ENCODE measurements at places on chromosomes 16 and 17. TPM values are rescaled to one million over a fixed set of nuclear protein-coding genes. Genes with fewer than 3 reads are reported as not detected.
A peak's percentile ranks its signal among the peaks of the same experiment; 100 is the strongest.

- H3K27ac ChIP-seq, result no peak within 1 kb of the TSS
- peaks cover 11% of the 10 kb centered on the region for H3K4me1 ChIP-seq
- no peak within 1 kb of the TSS for H3K4me3 ChIP-seq
- H3K27me3 ChIP-seq, result peaks cover 27% of the 10 kb centered on the region
- H3K36me3 ChIP-seq, result peaks cover 4% of the 10 kb centered on the region
Measured at GRCh38 chr16:88638323-88639230, at the start of gene IL17C. IL17C (plus strand) TSS chr16:88638572; CDS start chr16:88638642, 70 bp downstream.

The EPX gene
- not detected for total RNA-seq

DNA sequence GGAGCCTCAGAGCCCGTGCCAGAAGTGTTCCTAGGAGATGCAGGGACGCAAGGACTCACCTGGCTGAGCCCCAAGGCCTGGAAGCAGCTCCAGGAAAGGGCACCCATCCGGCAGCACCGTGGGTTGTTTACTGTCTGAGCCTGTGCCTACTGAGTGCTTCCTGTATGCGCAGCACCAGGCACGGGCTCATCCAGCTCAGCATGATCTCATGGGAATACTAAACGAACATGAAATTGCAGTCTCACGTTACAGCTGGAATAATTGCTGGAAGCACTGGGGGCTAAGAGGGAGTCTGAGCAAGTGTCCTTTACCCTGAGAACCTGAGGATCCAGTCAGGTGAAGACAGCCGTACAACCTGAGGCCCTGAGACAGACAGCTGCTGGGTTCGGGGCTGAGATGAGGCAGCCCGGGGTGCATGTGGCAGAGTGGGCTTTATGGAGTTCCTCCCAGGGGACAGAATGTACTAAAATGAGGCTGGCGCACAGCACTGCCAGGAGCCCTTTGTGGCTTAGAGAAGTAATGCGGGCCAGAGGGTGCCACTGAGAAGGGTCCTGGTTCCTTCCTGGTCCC is 5.4 kb downstream of the CTRL start:
- H3K36me3 ChIP-seq, result peaks cover 29% of the 10 kb centered on the region
- no peak overlapping the region for H3K4me3 ChIP-seq
- H3K27me3 ChIP-seq, result no peaks in the 10 kb centered on the region
- DNase-seq, result peak; percentile 30
- H3K4me1 ChIP-seq, result no peaks in the 10 kb centered on the region

The LHX1 gene
- total RNA-seq, result not detected

DNA sequence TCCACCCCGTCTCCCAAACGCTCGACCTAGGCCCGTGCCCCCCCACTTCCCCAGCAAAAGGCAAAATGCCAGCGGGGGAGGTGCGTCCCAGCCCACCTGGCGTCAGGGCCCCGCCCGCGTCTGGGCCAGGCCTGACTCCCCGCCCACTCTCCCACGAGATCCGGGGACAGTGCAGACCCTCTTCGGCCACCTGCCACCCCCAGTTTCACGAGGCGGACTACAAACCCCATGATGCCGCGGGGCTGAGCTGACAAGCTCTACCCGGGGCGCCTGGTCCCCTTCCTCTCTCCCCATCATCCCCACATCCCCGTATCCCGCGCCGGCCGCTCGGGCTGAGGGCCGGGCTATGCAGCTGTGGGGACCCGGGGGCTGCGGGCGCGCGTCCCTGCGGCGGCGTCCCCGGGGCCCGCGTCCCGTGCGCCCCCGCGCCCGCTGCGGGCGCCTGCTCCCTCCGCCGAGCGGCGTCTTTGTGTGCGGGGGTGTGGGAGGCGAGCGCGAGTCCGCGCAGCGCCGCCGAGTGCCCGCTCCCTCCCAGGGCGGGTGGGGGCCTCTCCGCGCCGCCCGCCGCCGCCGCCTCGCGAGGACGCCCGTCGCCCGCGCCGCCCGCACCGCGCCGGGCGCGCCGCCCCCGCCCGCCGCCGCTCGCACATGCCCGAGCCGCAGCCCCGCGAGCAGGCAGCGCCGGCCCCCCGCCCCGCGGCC is at the start of gene ANKRD13B:
TSS of gene ANKRD13B (plus strand) at position 283 of the 702 bp plus-strand sequence. CDS start 490 bp downstream, outside the sequence.
- no peak for DNase-seq
- H3K27me3 ChIP-seq, result peaks cover 2% of the 10 kb centered on the region
- peak within 1 kb of the TSS; percentile 73 for H3K4me3 ChIP-seq
- no peak within 1 kb of the TSS for H3K27ac ChIP-seq

DNA sequence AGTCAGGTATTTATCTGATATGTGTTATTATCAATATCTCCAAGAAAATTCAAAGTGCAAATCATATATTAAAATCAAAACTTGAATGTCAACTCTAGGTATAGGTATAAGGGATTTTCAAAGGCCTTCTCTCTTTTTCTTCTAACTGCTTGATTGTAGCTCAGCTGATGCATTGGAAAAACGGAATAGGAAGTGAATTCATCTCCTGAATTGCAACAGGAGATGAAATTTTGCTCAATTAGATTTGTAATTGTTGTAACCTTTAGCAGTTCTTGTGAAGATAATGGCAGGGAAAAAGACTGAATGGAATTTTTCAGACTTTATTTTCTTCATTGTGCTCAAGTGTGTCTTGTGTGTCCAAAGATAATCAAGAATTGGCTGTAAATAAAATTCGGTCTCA is 190.2 kb upstream of the KCNJ16 start:
- DNase-seq, result no peak
- no peaks in the 10 kb centered on the region for H3K36me3 ChIP-seq
- no peaks in the 10 kb centered on the region for H3K4me1 ChIP-seq

DNA sequence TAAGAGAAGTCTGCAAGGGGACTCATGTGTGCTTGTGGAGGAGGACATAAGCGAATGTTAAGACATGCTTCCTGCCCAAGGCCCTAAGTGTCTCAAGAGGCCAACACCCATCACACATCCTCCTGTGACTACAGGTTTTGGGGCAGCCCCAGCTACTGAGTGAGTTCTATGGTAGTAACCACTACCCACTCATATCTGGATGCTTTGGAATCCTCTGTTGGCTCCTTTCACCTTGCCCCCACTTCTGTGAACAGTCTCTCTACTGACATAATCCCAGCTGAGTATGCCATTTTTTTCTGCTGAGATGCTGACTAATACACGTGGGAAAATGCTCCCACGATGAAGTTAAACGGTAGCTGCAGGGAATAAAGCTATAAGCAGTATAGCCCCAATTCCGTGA is 153.5 kb downstream of the VPS53 start:
- H3K27me3 ChIP-seq, result no peaks in the 10 kb centered on the region
- peak; percentile 85 for DNase-seq
- peaks cover 12% of the 10 kb centered on the region for H3K36me3 ChIP-seq
- peaks cover 20% of the 10 kb centered on the region for H3K4me1 ChIP-seq
- no peak overlapping the region for H3K27ac ChIP-seq

Data from IMR-90 (cell line).